ENCODE measurements at places on chromosomes 4 and X. TPM values are rescaled to one million over a fixed set of nuclear protein-coding genes. Genes with fewer than 3 reads are reported as not detected.

NXF3 gene
- total RNA-seq = not detected

TMPRSS11F gene
- total RNA-seq = not detected

UGT2B17 gene
- not detected for total RNA-seq

APLN gene
- total RNA-seq = 4.0 TPM

PRRG1 gene
- 20.0 TPM for total RNA-seq

MAGEB17 gene
- total RNA-seq = 0.08 TPM

FAM184B gene
- total RNA-seq = not detected

ETDA gene
- not detected for total RNA-seq

NDNF gene
- 5.1 TPM for total RNA-seq

VSIG1 gene
- total RNA-seq = 0.32 TPM

FAM156B gene
- 22.3 TPM for total RNA-seq

FGFR3 gene
- 0.88 TPM for total RNA-seq

NALF2 gene
- total RNA-seq = under 0.01 TPM

RASSF6 gene
- total RNA-seq = not detected

PFKFB1 gene
- total RNA-seq = not detected

GPR143 gene
- total RNA-seq = 3.6 TPM

ADRA2C gene
- not detected for total RNA-seq
